ENCODE measurements at places on chromosomes 4 and X. TPM values are rescaled to one million over a fixed set of nuclear protein-coding genes. Genes with fewer than 3 reads are reported as not detected.

The ZFP42 gene
- not detected for total RNA-seq

DNA sequence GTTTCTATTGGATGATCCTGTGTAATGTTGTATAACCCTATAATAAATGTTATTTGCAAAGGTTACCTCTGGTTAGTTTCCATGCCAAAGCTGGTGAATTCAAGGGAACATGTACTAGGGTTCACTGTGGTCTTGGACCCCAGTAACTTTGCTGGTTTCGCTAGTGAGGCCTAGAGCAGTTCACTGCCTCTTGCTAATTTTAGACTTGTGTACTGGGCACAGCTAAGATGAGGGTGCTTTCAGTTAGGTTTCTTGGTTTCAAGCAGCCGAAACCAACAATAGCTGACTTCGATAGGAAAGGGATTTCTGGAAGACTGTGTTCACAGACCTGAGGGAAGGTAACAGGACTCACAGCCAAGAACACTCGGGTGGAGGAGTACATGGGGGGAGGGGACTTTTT lies 215.5 kb upstream of the BCOR start:
- DNase-seq = no peak

- no peak for DNase-seq
Measured at GRCh38 chrX:101676571-101676970, 16.9 kb upstream of the ARMCX2 start.

DNA sequence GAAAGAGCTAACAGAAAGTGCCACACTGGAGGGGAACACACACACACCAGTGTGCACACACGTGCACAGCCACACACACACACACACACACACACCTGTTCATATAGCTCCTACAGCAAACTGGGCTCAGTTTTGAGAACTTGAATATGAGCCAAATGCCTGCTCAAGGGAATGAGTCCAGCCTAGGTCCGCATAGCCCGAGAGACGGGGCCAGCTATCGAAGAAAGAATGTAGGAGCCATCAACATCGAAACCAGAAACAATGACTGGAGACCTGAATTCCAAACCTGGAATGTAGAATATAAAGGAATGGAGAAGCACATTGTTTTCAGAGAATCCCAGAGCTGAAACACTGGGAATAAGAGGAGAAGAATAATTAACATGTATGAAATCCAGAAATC lies 37.6 kb upstream of the ERVMER34-1 start:
- no peak for DNase-seq

DNA sequence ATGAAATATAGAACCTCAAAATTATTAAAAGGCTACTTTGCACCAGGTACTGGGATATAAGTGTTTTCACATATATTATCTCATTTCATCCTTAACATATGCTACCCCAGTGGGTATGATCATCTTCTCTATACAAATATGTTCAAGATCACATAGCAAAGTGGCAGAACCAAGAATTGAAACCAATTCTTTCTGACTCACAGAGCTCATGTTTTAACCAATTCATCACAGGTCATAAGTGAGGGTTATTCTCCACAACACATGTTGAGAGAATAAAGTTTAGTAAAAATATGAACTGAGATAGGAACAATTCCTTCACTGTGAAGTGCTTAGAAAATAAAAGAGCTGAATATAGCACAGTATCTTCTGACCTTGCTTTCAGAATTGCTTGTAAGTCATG lies 442.9 kb upstream of the RASGEF1B start:
- DNase-seq = no peak

The MFAP3L gene
- total RNA-seq = 10.2 TPM

- DNase-seq = no peak
Measured at GRCh38 chr4:185237175-185237574, 27.8 kb downstream of the SNX25 start.

- DNase-seq = no peak
Measured at GRCh38 chrX:52262195-52262546, 77.5 kb downstream of the MAGED4 start.

DNA sequence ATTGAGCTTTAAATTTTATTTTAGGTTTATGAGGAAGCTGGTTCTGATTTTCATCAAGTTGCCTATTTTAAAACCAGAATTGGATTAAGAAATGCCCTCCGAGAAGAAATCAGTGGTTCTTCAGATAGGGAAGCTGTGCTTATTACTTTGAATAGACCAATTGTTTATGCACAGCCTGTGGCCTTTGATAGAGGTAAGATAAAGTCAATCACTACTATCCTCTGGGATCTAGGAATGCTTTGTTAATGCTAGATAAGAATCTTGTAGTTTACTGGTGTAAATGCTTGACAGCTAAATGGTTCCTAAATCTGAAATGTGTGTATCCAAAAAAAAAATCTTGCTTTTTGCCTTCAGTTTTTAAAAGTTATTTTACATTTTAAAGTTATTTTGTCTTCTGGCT lies 73.0 kb upstream of the ADAD1 start:
- DNase-seq = no peak

DNA sequence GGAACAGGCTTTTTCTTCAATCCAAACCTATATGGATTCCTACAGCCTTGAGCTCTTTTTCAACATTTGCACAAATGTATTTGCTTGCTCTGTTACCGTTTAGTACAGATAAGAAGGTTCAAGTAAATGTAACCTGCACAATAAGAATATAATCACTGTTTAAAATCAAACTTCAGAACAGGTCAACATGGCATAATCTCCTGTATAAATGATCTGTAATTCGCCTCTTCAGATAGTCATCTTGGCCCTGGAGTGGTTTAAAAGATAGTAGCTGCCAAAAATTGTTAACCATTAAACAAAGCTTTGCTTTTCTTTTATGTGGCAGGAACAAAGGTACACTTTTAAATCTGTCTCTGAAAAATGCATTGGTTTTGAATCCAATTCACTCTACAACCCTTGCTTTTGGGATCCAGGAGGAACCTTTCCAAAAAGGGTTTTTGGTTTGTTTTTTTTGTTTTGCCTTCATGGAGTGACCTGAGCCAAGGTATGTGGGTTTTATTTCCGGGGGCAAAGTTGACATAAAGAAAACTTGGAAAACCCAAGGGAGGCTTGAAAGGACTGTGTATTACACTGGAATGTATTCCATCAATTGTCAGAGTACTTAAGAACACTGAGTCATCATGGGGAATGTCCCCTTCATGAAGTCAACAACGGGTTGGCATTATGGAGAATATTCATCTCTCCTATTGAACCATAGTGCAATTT lies 210.4 kb upstream of the HCCS start:
- DNase-seq = peak; percentile 58

DNA sequence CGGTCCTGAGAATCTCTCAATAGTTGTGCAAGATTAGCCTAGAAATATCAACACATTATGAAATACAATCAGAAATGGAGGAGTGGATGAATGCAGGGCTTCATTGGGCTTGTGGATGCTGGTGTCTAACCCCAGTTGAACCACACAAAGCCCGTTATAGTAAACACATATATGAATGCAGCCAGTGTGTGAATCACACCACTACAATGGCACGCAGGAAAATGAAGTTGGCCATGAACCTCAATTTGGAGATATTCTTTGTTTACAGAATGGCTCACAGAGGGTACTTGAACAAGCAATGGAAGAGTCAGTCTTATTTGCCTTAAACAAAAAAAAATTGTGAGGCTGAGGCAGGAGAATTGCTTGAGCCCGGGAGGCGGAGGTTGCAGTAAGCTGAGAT lies 57.8 kb downstream of the SOD3 start:
- DNase-seq = no peak

- no peak for DNase-seq
Measured at GRCh38 chr4:53593765-53594164, 2.5 kb upstream of the LNX1 start.

- peak; percentile 4 for DNase-seq
Measured at GRCh38 chrX:46140272-46140671, 404.9 kb downstream of the ZNF674 start.

DNA sequence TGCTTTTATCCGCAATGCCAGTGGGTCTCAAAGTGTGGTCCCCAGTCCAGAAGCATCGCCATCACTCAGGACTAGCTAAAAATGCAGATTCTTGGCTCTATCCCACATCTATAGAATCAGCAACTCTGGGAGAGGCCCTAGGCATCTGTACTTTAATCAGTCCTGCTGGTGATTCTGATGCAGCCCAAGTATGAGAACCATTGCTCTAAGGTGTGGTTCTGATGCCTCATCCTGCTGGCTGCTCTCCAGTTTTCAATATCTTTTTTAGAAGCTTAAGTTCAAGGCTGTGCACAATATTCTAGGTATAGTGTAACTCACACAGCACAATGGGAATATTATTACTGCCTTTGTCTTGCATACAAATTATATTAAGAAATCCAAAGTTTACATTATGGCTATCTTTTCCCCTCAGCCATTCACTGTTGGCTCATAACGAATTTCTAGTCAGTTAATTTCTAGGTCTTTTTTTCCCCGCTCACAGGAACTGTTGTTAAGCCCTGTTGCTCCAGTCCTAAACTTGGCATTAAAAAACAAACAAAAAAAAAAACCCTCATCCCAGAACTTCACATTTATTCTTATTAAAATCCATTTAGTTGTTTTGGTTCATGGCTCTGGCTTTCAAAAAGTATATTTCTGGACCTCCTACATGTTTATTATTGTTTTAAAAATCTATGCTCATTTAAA lies 109.1 kb downstream of the PHEX start:
- DNase-seq = no peak

The ARL9 gene
- total RNA-seq = not detected

- DNase-seq = no peak
Measured at GRCh38 chr4:185344743-185345538, 50.8 kb downstream of the LRP2BP start.

The KDM6A gene
- 9.1 TPM for total RNA-seq

- DNase-seq = no peak
Measured at GRCh38 chr4:53809816-53810215, 218.5 kb upstream of the LNX1 start.

The ATP10D gene
- total RNA-seq = 39.4 TPM

GRCh38 chr4:55439023-55439422 lies 43.3 kb downstream of the TMEM165 start:
- DNase-seq = no peak

- DNase-seq = no peak
Measured at GRCh38 chrX:46279214-46279924, 265.9 kb downstream of the ZNF674 start.

DNA sequence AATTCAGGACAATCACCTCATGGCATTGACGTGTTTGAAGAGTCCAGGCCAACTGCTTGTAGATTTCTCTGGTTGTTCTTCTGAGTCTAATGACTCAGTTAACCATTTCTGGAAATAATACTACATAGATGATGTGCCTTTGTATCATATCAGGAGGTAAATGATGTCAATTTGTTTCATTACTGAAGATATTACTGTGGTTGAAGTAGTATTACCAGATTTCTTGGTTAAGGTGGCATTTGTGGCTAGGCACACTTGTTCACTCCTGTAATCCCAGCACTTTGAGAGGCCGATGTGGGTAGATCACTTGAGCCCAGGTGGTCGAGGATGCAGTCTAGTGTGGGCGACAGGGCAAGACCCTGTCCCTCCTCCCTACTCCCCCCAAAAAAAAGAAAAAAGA lies 15.7 kb downstream of the RPL9 start:
- no peak for DNase-seq

GRCh38 chr4:4542774-4543485 lies 1.1 kb upstream of the STX18 start:
- no peak for DNase-seq

GRCh38 chrX:19860571-19860970 lies 26.8 kb downstream of the SH3KBP1 start:
- DNase-seq = no peak

The PAK3 gene
- total RNA-seq = not detected

DNA sequence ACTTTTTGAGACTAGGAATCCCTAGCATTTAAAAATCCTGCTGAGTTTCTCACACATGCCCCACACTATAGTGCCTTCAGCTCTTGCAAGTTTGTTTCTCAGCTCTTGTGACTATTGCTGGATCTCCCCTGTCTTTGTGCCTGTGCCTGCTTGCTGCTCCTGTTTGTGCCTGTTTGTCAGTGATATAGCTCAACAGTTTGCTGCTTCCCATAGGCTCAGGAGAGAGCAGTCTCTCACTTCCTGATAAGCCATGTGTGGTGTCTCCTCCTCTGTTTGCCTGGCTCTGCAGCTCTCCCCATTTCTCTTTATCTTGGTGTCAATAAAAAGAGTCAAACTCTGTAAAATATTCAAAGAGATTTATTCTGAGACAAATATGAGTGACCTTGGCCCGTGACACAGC lies 259.8 kb upstream of the CLNK start:
- no peak for DNase-seq
